ENCODE measurements at places on chromosomes 6 and 20.
A peak's percentile ranks its signal among the peaks of the same experiment; 100 is the strongest.

DNA sequence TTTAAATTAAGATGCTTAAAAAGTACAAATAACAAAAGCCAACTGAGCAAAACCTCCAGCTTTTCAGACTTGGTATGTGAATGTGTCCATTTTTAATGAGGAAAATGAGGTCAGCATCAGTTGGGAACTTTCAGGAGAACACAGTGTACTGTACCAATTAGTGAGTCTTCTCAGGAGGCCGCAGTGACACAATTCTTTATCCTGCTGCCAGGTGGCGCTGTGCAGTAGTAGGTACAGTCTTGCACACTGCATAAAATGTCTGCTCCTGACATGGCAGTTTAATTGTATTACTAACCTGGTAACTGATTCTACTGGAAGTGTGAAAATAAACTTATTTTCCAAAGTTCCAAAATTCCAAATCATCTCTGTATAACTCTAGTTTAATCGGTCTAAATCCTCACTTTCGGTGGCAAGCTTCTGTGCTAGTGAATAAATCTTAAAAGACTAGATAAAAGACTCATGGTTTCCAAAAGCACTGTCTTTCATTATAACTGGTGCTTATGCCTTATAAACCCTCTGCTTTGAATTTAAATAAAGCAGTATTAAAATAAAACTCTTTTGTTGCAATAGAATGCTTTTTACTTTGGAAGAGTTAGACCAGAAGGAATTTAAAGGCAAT, 214.8 kb upstream of the MMS22L start:
- peak; percentile 82 for DNase-seq

DNA sequence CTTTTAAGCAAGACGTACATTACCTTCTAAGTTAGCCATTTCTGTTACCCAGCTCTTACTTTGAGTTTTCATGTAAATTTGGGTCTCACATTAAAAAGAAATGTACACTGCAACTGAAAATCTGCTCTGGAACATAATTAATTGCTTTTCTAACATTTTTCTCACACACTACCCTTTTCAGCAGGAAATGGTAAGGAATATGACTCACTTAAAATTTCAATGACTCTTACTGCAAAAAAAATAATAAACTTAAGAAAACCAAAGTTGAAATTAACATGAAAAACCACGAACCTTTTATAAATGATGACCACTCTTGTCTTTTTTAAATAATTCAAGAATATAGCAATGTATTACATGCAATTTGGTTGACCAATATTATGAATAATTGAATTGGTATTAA, 1.3 kb downstream of the CGA start:
- peak; percentile 52 for DNase-seq

DNA sequence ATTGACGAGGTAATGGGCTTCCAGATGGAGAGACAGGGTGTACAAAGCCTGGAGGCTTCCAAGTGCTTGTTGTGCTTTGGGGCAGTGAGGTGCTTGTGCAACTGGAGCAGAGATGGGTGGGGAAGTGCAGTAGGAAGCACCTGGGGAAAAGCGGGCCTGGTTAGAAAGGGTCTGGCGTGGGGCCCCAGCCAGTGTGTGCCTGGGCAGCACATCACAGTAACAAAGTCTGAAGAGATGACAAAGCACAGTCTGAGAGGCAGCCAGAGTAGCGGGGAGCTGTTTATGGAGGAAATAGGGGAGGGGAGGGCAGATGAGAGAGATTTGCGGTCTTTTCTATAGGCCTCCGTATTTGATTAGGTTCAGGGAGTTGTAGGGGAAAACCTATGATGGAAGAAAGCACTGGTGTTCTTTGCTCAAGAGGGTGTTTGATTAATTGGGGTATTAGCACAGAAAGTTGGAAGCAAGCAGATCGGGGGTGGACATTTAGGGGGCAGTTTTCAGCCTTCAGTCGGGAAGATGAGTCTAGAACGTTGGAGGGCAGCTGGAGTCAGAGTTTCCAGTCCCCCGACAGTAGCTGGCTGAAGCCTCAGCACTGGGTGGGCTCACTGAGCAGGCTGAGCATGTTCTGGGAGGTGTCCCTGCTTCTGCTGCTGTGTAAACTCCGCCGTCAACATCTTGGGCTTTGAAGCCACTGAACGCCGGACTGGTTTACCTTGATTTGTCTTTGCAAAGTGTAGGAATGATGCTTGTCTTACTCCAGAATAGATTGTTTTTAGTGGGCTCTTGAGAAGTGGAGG, 15.5 kb upstream of the MROH8 start:
- no peak for DNase-seq

GRCh38 chr20:19403549-19403948, 191.1 kb downstream of the SLC24A3 start:
- no peak for DNase-seq

GRCh38 chr20:16273812-16274555, 299.3 kb downstream of the KIF16B start:
- no peak for DNase-seq

GRCh38 chr20:6919792-6920468, 152.4 kb downstream of the BMP2 start:
- DNase-seq, result no peak

DNA sequence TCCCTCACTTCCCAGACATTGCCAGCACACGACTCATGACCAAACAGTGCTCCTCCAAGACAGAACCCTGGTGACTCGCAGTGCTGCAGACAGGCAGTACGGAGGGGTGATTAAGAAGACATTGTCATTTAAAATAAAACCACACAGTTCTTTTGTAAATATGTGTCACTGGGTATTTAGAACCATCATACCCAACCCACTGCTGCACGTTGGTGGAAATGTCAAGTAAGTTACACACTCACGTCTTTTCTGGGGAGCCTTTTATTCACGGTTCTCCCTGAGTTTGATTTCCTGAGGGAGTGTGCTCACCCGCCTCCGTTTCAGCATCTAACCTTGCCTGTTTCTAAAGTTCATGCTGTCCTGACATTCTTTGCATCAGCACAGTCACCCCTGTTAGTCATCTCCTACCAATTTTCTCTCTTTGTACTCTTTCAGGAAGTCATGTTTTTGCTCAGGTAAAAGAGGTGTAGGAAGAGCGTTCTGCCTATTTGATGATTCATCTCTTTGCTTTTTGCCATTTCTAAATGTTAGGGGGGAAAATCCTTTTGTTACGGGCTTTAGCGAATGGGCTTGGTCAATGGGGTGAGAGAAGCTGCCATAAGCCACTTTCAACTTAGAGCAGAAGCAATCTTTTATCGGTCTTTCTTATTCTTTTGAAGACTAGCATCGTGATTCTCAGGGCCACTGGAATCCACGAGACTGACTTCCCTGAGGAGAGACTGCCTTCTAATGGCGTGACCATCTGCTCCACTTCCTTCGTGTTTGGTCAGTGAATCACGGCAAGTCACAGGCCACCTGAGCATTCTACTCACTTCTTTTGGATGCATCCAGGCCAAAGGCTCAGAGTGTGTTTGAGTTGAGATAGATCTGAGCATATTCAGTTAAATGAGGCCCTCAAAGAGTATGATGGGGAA, 512.8 kb upstream of the JARID2 start:
- DNase-seq, result peak; percentile 80

DNA sequence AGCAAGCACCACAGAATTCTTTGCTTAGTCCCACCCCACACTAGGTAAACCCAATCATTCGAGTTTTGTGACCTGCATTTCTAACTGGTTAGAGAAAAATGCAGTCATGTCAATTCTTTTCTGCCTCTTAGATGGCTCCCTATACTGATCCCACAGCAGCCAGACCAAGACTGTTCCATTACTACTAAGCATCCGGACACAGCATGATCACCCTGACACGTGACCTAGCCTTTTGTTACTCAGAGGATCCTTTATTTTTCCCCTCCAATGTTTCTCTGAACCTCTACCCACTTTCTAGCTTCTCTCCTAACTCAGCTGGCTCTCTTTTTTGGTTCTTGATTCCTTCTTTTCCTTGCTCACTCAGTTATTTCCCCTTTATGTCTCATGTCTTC, 87.9 kb downstream of the PDE10A start:
- no peak for DNase-seq

DNA sequence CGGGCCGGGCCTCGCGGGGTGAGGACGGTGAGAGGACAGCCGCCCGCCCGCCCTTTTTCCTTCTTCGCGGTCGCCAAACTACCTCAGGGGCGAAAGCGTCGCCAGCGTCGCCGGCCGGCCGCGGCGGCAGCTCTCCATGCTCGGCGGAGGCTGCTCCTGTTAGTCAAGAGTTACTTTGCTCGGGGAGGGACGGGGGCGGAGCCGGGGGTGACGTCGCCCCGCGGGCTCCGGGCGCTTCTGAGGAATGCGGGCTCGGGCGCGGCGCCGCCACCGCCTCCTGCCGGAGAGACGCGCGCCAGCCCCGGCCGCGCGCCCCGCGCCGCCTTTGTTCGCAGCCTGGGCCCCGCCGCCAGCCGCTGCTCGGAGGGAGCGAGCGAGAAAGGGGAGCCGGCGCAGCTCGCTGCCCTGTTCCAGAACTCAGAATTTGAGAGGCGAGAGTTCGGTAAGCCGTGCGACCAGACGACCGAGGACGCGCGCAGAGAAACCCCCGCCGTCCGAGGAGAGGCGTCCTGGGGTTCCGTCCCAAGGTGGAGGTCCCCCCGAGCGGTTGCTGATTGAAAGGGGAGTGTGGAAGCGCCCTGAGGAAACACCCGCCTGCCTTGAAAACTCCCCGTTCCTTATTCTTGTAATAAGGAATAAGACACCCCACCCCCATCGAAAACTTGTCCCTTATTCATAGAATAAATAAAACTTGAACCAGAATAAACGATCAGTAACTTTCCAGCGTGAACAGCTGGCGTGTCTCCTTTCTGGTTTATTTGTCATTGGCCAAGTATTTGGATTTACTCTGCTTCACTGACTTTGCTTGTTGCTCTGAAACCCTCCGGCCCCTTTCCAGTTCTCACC, at the start of gene PTPRK:
Gene PTPRK (minus strand): TSS at position 164 of the 846 bp plus-strand sequence. CDS start 241 bp downstream, outside the sequence.
- DNase-seq, result peak; percentile 98

DNA sequence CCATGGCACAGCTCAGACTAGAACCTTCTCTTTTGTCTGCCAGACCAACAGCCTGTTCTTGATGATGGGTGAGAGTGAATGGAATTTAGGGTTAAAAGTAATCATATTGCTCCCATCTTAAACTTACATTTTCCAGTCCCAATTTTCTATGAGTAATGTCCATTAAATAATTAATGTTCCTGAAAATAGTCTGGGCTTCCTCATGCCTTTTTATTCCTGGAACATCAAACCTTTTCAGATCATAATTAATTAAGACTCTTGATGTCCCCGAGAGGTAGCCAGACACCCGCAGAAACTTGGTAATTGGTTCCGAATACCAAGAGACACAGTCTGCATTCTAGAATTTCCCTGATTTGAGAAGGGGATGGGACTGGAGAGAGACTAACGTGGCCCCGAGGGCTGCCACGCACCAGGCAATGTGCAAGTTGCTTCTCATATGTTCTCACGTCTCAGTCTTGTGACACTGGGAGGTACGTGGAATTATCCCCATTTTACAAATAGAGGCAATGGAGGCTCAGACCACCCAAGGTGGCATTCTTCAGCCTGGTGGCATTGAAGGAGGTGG, 78.6 kb upstream of the TOX2 start:
- no peak for DNase-seq

GRCh38 chr20:18671203-18671710, 83.4 kb downstream of the DTD1 start:
- DNase-seq, result no peak

DNA sequence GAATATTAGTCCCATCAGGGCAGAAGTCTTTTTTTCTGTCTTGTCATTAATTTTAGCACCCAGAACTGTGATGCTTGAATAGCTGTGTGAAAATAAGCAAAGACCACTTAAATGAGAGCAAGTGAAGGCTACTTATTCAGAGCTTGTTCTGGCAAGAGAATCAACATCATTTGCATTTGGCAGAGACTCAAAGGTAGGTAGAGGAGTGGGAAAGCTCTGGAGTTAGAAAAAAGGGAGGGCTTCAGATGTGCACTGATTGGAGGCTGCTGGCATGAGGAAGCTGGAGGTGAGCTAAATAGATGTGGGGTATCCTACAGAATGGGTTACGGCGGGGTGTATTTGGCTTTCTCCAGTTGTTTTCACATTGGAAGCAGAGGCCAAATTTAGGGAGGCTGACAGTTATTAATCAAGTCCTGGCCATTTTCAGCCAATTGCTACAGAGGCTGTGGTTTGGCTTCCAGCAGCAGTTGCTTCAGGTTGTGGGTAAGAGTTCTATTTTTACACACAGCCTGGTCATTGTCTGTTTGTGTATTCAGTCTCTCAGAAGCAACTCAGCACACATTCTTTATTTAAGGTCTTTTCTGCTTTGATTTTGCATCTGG, 254.3 kb downstream of the BTBD3 start:
- DNase-seq, result peak; percentile 24

- no peak for DNase-seq
Measured at GRCh38 chr6:114007516-114007915, 36.6 kb upstream of the HDAC2 start.

DNA sequence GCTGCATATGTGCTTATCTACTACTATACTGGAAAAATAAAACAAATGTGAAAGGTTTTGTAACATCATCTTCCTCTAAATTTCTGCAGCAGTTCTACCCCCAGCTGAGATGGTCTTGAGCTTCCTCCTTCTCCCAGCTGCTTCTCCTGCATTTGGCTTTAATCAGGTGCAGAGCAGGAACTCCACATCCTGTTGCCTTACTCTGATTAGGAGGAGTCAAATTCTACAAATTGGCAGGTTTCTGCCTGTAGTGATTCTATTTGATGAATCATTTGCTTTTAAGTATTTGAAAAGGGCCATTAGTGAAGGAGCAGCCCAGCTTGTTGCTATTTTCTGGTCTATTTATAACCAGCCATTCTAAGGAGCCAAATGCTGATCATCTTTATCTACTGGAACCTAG, 224.5 kb downstream of the GMDS start:
- DNase-seq, result peak; percentile 54

- DNase-seq, result no peak
Measured at GRCh38 chr6:143611580-143611979, 66.2 kb upstream of the PHACTR2 start.

- DNase-seq, result peak; percentile 14
Measured at GRCh38 chr6:54992789-54993188, 146.2 kb downstream of the FAM83B start.

GRCh38 chr6:163725008-163725941, 310.8 kb downstream of the QKI start:
- DNase-seq, result no peak

- no peak for DNase-seq
Measured at GRCh38 chr20:15616626-15617025, 956.6 kb downstream of the KIF16B start.

- DNase-seq, result no peak
Measured at GRCh38 chr6:42366999-42367352, 84.8 kb downstream of the TRERF1 start.

DNA sequence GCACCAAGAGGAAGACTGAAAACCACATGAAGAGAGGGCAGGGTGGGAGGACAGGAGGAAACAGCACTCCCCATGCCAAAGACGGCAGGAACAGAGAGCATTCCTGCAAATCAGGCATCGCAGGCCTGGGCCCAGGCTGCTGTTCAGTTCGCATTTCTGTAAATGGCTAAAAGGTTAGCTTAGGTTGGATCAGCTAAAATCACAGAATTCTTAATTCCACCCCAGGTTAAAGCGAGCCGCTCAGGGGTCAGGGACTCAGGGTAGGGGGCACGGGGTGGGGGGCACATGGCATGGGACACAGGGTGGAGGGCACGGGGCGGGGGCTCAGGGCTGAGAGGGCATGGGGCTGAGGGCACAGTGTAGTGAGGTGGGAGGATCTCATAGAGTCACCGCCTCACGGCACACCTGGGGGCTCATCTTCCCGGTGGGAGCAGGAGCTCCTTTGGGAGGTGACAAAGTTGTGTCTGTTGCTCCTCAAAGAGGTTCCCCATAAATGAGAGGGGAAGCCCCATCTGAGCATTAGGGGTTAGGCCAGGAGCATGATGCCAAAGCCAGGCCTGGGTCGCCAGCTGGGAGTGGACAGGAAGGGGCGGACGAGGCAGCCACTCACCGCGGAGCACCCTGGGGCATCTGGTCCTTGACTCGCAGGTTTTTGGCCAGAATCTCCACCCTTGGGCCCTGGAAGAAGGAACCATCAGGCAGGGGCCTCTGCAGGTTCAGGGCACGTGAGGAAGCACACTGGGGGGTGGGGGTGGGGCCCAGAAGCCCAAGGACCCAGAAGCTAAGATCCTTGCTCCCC, 200.7 kb downstream of the PREX1 start:
- no peak for DNase-seq

Data from GM23248 (cell line).